ENCODE measurements at places on chromosomes 3 and 15. TPM values are rescaled to one million over a fixed set of nuclear protein-coding genes. Genes with fewer than 3 reads are reported as not detected.

Gene CCR3
- total RNA-seq = not detected

Gene RTP3
- not detected for total RNA-seq

Gene SUMF1
- 44.9 TPM for total RNA-seq

Gene DHX30
- total RNA-seq = 103 TPM

Gene PIAS1
- total RNA-seq = 99.8 TPM

Gene TEX55
- not detected for total RNA-seq

Gene PIGZ
- 7.8 TPM for total RNA-seq

Gene VWA5B2
- total RNA-seq = 1.2 TPM

Gene CELSR3
- total RNA-seq = 26.3 TPM

Gene CCR8
- not detected for total RNA-seq

Gene ZNF80
- total RNA-seq = not detected

Gene GREM1
- 1.2 TPM for total RNA-seq

Gene LAMB2
- total RNA-seq = 450 TPM

Gene ZCWPW2
- total RNA-seq = 2.6 TPM

Gene IFT80
- total RNA-seq = 104 TPM

Gene KNG1
- total RNA-seq = not detected

Gene KBTBD8
- 7.5 TPM for total RNA-seq

Gene STAB1
- total RNA-seq = 53.9 TPM

Gene FGD5
- total RNA-seq = 17.3 TPM

Gene LIPC
- 0.55 TPM for total RNA-seq

Measured in camera-type eye (tissue), 1 donor.